Fibroblast of skin of scalp (primary cell): ENCODE measurements at places on chromosomes 1 and 21.

DNA sequence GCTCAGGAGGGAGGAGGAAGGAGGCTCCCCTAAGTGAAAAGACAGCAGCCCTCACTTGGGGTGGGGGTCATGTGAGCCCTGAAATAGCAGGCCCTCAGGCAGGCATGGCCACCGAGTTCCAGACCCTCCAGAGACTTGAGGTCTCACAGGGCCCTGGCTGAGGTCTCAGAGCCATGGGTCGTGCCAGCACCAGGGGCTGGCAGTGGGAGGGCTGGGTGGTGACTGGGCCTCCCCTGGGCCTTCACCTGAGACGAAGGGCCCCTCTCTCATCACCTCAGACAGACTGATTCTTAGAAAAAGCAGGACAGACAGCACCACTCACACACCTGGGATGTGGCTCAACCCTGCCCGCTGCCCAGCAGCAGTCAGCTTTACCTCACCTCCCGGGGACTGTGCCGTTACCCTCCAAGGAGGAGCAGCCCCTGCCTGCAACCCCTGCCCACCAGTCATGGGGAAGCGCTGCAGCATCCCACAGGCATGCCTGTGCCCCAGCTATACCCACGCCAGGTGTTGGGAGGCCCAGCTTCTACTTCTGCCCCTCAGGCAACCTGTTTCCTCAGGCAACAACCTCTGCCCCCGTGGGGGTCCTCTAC, 42.6 kb upstream of the LRP8 start:
- DNase-seq = no peak

- DNase-seq = no peak
Measured at GRCh38 chr1:86146566-86146965, 10.0 kb downstream of the COL24A1 start.

DNA sequence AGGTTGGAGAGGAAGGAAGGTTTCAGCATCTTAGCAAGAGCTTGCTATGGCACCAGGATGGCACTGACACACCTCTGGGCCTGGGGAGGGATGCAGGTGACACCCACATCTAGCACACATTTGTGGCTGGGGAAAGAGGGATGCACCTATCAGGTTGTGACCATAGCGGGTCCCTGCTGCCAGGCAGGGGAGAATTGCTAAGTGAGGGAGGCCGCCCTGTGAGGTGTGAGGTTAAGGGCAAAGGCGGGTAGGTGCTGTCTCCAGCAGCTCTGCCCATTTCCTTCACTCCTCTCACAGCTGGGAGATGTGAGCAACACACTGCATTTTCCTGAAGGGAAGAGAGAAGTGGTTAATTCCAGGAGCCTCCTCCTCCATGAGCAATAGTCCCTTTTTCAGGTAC, 83.2 kb upstream of the TLR5 start:
- DNase-seq = no peak

- no peak for DNase-seq
Measured at GRCh38 chr1:58005212-58005611, 541.3 kb downstream of the OMA1 start.

GRCh38 chr1:193042766-193043691, 16.1 kb downstream of the UCHL5 start:
- DNase-seq = no peak

- DNase-seq = no peak
Measured at GRCh38 chr1:211326140-211326527, 499 bp upstream of the TRAF5 start.

- DNase-seq = no peak
Measured at GRCh38 chr1:39980555-39981313, 25.8 kb downstream of the MFSD2A start.

GRCh38 chr1:82517586-82517985, 716.9 kb downstream of the ADGRL2 start:
- peak; percentile 55 for DNase-seq

- no peak for DNase-seq
Measured at GRCh38 chr1:158169105-158169504, 11.6 kb upstream of the CD1D start.

DNA sequence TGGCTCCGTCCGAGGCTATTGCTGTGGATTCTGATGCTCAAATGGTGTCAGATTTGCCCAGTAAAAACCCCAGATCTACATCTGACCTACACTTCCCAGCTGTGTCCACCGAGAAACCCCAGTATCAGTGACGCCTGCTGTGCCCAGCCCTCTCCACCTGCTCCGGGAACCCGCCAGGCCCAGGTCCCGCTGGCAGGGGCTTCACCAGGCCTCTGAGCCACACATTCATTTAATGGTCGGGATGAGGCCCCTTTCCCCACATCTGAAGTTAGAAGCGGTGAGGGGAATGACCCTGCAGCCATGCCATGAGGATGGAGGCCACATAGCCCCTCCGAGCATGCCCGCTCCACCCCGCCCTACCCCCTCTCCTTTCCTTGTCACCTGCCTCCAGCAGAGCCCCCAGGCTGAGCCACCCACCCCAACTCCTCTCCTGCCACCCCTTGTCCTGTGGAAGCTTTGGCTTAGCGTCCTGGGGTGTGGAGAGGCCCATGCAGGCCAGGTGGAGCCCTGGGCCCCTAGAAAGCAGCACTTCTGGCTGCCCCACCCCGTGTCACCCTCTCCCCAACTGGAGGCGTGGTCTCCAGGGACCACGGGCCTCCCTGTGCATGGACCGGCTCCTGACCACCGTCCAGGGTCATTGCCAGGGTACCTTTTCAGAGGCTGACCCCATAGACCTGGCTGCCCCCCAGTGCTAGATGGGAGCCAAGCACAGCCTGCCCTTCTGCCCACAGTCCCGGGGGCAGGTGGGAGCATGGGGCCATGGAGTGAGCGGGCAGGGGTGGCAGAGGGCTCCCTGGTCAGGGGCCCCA, 8.0 kb downstream of the TNFRSF14 start:
- DNase-seq = no peak

GRCh38 chr1:110067893-110068645, 2.4 kb downstream of the ALX3 start:
- no peak for DNase-seq
